ENCODE measurements at places on chromosomes 6 and 20. TPM values are rescaled to one million over a fixed set of nuclear protein-coding genes. Genes with fewer than 3 reads are reported as not detected.

DNA sequence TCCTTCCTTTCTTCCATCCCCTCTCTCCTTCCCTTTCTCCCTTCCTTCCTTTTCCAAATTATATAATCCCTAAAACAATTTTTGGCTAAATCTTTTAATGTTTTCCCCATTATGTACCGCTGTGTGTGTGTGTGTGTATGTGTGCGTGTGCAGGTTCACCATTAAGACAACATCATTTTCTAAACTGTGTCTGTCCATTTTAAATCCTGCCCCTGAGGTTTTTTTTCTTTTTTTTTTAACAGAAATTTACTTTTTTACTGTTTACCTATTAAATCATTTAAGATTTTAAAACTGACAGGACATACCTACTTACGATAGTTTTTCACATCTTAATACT, 366.3 kb upstream of the EPHA7 start:
- no peak for DNase-seq

DNA sequence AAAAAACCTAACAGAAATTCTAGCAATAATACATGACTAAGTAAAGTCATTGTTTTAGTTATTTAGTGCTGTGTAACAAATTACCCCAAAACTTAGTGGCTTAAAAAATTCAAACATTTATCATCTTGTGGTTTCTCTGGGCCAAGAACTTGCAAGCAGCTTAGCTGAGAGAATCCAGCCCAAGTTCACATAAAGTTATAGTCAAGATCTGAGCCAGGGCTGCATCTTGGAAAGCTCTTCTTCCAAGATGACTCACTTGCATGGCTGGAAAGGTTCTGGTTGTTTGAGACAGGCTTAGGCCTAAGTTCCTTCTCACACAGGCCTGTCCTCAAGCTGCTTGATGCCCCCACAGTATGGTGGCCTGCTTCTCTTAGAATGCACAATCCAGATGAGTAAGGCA, 217.8 kb upstream of the TSHZ2 start:
- no peak for DNase-seq

GRCh38 chr6:24100024-24100769, 25.8 kb upstream of the NRSN1 start:
- no peak for DNase-seq

Gene SLC44A4
- total RNA-seq: 6.2 TPM

DNA sequence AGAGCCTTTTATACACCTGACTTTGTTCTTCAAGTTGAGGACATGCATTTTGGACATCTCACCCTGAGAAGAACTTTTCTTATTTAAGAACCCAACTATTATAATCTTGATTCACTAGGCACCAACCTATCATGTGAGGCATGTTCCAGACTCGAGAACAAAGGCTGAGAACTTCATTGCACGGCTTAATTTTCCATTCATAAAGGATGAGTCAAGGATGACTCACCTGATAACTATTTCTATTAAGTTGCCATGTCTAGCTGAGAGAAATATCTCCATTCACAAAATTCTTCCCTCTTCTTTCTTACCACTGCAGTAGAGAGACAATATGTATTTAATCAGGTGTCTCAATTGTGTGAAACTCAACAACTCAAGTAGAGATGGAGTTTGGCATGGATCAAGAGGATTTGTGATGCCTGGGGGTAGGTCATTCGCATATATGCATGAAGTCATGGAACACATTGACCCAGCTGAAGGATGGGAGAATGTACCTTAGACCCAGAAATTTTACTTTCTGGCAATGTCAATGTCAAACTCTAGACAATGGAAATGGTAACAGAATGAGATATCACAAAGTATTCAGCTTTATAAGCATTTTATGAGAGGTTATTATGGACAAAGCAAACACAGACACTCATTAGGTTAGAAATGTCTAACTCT, 208.7 kb upstream of the PRND start:
- DNase-seq: no peak

Gene TRIM38
- 3.9 TPM for total RNA-seq

DNA sequence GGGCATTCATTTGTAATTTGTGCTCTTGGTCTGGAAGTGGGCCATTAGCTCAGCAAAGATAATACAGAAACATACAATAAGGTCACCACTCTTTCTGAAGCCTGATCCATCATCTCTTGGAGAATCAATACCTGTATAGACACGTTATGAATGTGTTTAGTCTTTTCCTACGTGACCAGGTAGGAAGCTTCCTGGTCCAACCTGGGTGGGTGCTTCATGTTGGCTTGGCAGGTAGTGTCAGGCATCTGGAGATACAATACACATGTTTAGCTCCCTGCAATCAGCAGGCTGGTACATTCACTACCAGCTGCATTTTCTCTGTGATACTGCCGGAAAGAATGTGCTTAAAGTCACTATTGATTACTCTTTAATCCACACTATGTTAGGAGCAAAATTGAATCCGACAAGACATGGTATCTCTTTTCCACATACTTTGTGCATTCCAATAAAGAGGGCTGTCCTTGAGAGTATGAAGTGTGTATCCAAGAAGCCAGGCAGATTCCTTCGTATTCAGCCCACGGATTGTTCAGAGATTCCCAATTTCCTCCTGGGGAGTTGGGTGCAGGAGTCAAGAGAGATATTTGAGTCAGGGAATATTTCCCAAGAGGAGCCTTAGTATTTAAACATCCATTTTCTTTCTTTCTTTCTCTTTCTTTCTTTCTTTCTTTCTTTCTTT, 49.9 kb upstream of the RANBP9 start:
- no peak for DNase-seq

DNA sequence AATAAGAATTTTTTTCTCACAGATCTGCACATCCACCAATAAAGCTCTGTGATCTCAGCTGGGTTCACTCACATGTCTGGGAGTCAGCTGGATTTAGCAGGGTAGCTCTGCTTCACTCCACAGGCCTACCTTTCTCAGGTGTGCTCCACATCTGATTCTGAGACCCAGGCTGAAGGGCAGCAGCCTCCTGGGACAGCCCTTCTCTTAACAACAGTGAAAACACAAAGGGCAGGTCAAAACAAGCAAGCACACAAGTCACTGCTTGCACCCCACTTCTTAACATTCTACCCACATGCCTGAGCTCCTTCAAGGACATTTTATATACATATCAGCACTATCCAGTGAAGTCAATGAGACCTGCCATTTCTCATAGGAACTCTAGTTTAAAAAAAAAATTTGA, 96.0 kb upstream of the MAP3K4 start:
- no peak for DNase-seq

Gene ZNF451
- 102 TPM for total RNA-seq

DNA sequence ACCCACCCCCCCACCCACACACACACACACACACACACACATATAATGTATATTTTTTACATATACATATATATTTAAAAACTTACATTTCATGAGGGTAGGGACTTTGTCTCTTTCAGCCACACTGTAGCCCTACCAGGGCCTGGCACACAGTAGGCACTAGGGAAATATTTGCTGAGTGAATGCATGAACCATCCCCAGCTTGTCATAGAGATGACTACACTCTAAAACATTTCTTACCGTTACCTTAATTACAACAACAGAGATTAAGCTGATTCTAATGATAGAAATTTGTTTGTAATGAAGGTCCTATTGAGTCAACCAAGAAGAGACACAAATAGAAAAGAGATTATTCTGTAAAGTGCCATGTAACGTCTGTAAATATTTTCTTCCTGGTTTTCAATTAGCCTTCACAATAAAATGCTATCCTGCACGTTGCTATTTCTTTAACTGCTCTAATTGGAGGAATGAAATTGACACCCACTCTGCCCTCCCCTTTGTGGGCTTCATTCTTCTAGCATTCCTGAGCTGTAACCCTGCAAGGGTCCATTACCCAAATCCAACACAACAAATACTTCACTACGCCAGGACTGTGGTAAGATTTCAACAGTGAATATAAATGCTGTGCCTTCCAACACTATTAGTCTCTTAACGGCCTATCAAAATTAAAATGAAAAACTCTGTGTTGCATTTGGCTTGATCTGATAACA, 30.8 kb downstream of the SIM1 start:
- DNase-seq: no peak

Gene BMP6
- total RNA-seq: 7.4 TPM

Gene TNFRSF6B
- total RNA-seq: 16.1 TPM

GRCh38 chr6:112086744-112087135, 542 bp downstream of the TUBE1 start:
- no peak for DNase-seq

Gene FBXL4
- total RNA-seq: 18.5 TPM

Gene POLR1H
- 16.7 TPM for total RNA-seq

DNA sequence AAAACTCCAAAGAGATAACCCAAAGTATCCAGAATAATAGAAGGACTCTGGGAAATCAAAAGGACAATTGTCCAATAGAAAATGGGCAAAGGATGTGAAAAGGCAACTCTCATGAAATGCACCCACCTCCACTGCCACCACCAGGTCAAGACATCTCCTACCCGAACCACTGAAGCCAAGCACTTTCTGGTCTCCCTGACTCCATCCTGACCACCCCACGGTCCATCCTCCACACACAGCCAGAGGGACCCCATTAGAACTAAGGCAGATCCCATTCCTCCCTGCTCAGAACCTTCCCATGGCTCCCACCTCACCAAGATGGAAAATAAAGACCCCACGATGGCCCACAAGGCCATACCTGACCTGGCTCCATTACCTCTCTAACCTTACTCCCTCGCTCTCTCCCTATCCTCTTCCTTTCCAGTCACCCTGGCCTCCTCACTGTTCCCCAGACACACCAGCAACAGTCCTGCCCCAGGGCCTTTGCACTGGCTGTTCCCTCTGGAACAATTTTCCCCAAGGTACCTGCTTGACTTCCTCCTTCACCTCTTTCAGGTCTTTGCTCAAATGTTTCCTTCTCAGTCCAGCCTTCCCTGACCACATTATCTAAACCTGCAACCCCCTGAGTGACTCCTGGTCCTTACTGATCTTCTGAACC, 108.1 kb downstream of the PREX1 start:
- DNase-seq: no peak

GRCh38 chr6:170205534-170206316, 85.2 kb downstream of the DLL1 start:
- no peak for DNase-seq

GRCh38 chr6:134289204-134289575, 28.7 kb downstream of the SGK1 start:
- no peak for DNase-seq

- no peak for DNase-seq
Measured at GRCh38 chr6:148835920-148836441, 89.2 kb downstream of the UST start.

DNA sequence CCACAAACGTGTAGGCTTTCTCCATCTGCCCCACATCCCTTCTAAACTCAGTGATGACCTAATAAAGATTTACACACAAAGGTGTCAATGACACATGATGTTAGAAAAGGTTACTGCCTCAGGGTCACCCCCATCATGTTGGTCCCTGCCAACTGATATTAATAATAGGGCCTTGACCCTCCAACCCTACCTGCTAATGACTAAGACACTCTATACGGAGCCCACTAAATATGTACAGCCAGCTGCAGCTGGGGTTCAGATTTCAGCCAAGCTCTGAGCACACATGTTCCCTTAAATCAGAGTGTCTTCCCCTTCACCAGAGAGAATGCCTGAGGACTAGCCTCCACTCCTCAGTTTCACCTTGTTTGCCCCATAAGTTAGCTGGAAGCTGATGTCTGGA, 67.4 kb upstream of the SNRPB2 start:
- DNase-seq: no peak

Gene LPA
- total RNA-seq: not detected

Measured in suprapubic skin (tissue), 4 donors.